ENCODE measurements at places on chromosomes 3 and 15.

- DNase-seq = no peak
Observed at GRCh38 chr3:43117257-43117656, 11.4 kb upstream of the POMGNT2 start.

DNA sequence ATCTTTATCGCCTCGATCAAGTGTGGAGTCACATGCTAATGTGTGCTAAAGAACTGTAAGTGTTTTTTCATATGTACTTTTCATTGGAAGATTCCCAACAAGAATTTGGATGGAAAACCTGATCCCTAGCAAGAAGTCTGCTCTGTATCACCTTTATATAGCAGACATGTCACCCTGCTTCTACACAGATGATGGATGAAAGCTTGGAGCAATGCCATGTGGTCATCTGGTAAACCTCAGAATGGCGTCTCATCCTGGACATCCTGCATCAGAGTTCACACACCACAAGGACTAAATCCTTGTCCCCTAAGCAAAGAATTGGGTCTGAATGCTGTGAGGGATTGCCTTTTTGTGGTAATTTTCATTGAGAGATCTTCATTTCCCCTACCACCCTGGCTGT is 42.1 kb upstream of the CTDSPL start:
- no peak for DNase-seq

GRCh38 chr15:65171428-65171827 is 13.7 kb downstream of the CLPX start:
- DNase-seq = no peak

GRCh38 chr3:171339598-171339997 is 120.6 kb downstream of the TNIK start:
- DNase-seq = no peak

DNA sequence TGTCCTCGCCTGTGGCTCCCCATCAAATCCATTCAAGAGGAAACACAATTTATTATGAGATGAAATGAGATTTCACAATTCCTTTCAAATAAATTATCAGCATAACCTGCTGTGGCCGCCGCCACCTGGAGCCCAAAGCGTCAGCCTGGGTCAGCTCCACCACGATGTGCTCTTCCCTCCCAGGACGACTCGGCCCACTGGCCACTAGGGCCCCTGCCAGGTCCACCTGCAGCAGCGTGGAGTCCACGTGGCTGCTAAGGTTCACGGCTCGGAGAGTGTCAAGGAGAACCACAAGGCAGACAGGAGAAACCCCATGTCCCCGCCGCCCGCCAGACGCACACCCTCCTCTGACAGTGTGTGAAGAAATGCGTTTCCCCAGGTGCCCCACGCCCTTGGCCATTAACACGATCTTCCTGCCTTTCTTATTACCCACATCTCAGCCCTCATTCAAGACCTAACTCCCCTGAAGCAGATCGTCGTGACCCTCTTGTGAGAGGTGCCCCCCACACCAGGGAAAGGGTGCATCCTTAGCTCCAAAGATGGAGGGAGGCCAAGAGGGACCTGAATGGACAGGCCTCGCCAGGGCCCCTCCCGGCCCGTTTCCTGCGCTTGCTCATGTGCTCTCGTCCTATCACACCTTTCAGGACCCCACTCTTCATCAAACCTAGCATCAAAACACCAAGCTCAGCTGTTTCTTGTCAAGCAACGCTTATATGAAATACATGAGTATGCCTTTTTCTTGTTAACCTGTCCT is 80.6 kb downstream of the OCA2 start:
- DNase-seq = no peak

DNA sequence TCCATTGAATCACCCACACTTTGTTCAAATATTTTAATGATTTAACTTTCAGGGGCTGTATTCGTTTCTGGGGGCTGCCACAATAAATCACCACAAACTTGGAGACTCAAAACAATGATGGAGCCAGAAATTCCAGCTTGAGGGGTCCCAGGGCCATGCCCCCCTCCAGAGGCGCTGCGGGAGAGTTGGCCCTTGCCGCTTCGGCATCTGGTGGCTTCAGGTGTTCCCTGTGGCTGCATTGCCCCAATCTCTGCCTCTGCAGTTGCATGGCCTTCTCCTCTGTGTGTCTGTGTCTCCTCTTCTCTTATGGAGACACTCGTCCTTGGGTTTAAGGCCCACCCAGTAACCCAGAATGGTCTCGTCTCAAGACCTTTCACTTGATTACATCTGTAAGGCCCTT is 144.7 kb downstream of the CHSY1 start:
- DNase-seq = no peak

DNA sequence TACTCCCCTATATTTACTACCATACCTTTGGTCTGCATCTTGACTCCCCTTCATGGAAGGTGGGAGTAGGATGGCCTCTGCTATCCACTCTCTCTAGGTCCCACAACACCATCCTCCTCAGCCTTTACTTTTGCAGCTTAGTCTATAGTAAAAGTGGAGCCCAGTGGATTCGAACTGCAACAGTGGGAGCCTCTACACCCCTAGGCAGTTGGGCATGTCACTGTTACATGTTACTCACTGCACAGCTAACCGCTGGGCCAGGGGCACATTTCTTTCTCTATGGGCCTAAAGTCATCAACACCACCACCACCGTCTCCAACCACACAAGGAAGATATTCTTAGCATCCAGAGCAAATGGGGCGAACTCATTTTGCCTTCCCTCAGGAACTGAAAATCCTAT is 62.9 kb downstream of the KLF13 start:
- no peak for DNase-seq

DNA sequence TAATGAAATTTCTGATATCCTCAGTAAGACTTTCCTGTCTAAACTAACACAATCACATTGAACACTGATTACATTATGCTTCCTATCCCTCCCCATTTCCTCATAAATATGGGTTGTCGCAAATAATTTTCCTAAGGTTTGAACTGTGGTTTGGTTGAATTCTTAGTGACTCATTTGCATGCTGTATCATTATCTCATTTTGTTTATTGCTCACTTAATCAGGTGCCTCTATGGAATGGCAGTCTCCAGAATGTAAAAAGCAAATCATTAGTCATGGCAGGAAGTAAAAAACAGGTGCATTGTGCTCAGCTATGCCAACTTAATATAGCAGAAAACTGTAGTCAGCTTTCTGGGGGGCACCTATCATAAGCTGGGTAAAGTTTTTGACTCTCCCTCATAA is 216.0 kb upstream of the ZBTB20 start:
- DNase-seq = no peak

DNA sequence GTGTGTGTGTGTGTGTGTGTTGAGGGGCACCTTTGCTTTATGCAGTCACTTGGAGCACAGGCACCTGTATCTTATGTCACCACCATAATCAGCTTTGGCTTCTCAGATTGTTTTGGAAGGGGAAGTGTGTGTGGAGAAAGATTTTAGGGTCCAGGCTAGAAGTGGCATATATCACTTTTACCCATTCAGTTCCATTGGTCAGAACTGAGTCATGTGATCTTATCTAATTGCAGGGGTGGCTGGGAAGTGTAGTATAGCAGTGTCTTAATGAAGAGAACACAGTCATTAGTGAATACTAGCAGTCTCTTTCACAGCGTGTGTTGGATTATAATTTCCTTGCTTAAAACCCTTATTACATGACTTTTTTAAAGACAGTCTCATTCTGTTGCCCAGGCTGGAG is 20.6 kb downstream of the NCK1 start:
- no peak for DNase-seq

DNA sequence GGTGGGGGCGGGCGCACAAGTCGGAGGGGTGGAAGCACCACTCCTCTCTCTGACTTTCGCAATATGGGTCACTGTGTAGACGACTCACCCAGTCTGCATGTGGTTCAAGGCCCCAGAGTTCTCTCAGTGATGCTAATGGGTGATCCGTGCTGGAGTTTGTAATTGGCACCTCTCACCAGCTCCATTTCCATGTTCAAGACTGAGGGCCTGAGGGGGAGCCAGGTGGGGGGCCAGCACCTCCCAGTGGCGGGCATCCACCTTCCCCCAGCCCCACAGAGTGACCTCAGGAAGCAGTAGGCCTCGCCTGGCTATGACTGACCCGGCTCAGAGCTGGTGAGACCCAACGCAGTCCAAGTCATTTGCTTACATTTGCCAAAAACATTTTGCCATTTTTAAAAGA is 230.0 kb upstream of the ST8SIA2 start:
- no peak for DNase-seq

DNA sequence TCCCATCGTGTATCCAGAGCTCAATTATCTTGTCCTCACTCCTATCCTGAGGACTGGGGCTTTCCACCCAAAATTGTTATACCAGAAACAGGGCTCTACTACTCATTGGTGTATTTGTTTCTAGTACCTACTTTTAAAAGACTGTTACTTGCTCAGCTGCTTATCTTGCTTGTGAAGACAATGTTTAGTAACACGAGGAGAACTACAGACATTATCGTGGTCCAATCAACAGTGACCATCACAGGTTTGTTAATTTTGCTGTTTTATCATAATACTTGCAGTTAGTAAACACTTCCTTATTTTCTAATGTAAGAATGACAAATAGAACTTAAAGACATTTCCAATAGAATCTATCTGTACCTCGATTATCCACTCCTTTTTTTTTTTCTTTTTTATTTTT is 13.5 kb downstream of the LRCH3 start:
- DNase-seq = no peak

- DNase-seq = no peak
Observed at GRCh38 chr3:135050536-135050935, 255.5 kb downstream of the EPHB1 start.

- no peak for DNase-seq
Observed at GRCh38 chr3:33299395-33300081, 22.3 kb downstream of the FBXL2 start.

- no peak for DNase-seq
Observed at GRCh38 chr15:62769604-62770003, 272.9 kb upstream of the TPM1 start.

GRCh38 chr3:18988614-18989229 is 159.6 kb upstream of the KCNH8 start:
- peak; percentile 10 for DNase-seq

DNA sequence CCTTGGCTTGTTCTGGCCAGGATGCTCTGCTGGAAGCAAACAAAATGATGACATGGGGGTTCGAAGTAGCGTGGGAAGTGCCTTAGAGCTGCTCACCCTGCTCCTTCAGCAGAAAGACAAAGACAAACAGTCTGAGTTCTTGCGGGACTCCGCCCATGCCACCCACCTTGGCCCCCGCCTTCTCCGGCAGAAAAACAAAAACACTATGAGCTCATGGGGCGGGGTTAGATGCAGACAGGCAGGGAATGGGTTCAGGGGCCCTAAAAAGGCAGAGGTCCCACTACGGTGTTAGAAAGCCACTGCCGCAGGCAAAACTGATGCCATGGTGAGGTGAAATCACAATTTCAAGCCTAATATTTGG is 9.7 kb upstream of the NCKIPSD start:
- DNase-seq = no peak

GRCh38 chr3:22632536-22632935 is 570.6 kb upstream of the UBE2E2 start:
- no peak for DNase-seq
